ENCODE measurements at places on chromosomes 3 and 15. TPM values are rescaled to one million over a fixed set of nuclear protein-coding genes. Genes with fewer than 3 reads are reported as not detected.

P2RY12 gene
- not detected for total RNA-seq

ARGFX gene
- total RNA-seq: not detected

SLC6A6 gene
- total RNA-seq: 64.6 TPM

RFC4 gene
- 114 TPM for total RNA-seq

ADGRG7 gene
- not detected for total RNA-seq

KLHL25 gene
- total RNA-seq: 4.5 TPM

HDGFL3 gene
- total RNA-seq: 20.4 TPM

PDIA3 gene
- 293 TPM for total RNA-seq

EIF2A gene
- 97.5 TPM for total RNA-seq

KBTBD13 gene
- not detected for total RNA-seq

MYRIP gene
- total RNA-seq: not detected

ALDH1A3 gene
- total RNA-seq: not detected

BTLA gene
- 17.1 TPM for total RNA-seq

SH3GL3 gene
- total RNA-seq: not detected

RFX7 gene
- 44.1 TPM for total RNA-seq

EPHB1 gene
- total RNA-seq: 2.2 TPM

SLC12A1 gene
- not detected for total RNA-seq

ONECUT1 gene
- total RNA-seq: not detected

DUOXA2 gene
- not detected for total RNA-seq

SLCO2A1 gene
- not detected for total RNA-seq

TRPC1 gene
- 2.9 TPM for total RNA-seq

LMAN1L gene
- total RNA-seq: not detected

KIF7 gene
- total RNA-seq: 0.55 TPM

LYZL4 gene
- total RNA-seq: not detected

EPHA6 gene
- not detected for total RNA-seq

SSUH2 gene
- total RNA-seq: not detected

KY gene
- total RNA-seq: not detected

CTXN2 gene
- not detected for total RNA-seq
